Ovary (tissue), 10 donors: ENCODE measurements at places on chromosomes 2 and 18. TPM values are rescaled to one million over a fixed set of nuclear protein-coding genes. Genes with fewer than 3 reads are reported as not detected.

DNA sequence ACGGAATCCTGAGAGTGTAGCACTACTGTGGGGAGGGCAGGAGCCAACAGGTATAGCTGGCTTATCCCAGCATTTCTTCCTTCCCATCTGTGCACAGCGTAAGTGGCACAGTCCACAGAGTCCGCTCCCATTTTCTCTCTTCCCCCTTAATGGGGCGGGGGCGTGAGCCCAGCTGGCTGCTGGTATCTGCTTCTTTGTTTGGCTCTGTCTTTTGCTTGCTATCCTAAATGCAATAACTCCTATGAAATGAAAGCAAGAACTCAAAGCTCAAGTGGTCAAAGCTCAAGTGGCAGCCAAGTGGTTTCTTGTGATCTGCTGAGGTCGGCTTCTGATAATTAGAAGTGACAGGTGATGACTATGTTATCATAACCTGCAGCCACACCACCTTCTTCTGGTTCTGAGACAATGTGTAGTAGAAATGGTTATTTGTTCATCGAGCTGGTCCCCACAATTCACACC, 192.7 kb downstream of the PLCL1 start:
- H3K4me1 ChIP-seq, result peaks cover 3% of the 10 kb centered on the region
- no peak for DNase-seq
- H3K27me3 ChIP-seq, result no peaks in the 10 kb centered on the region
- H3K27ac ChIP-seq, result no peak overlapping the region

- no peaks in the 10 kb centered on the region for H3K4me1 ChIP-seq
- no peak for DNase-seq
- no peak overlapping the region for H3K4me3 ChIP-seq
- H3K27me3 ChIP-seq, result no peaks in the 10 kb centered on the region
- H3K27ac ChIP-seq, result no peak overlapping the region
Observed at GRCh38 chr18:80103231-80103630, 5.8 kb upstream of the ADNP2 start.

DNA sequence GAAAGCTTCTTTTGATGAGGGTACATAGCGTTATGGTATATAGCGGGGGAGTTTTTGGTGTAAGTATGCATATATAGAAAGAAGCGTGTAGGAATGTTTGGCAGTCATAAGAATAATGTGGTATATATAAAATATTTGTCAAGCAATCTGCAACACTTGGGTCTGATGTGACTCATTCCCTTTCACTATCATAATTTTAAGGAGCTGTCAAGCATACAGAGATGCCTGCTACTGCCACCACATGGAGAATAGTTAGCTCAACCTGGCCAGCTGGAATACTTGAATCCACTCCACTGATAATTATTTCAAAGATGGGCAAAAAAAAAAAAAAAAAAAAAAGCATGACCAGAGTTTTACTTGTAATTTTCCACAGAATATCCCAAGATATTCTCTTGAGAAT, 559.8 kb upstream of the REG3G start:
- no peaks in the 10 kb centered on the region for H3K36me3 ChIP-seq
- no peaks in the 10 kb centered on the region for H3K4me1 ChIP-seq
- no peak overlapping the region for H3K27ac ChIP-seq
- no peaks in the 10 kb centered on the region for H3K27me3 ChIP-seq
- H3K4me3 ChIP-seq, result no peak overlapping the region

GRCh38 chr2:37934591-37935513, 9.8 kb downstream of the RMDN2 start:
- DNase-seq, result no peak
- no peak overlapping the region for H3K4me3 ChIP-seq
- H3K4me1 ChIP-seq, result no peaks in the 10 kb centered on the region

DNA sequence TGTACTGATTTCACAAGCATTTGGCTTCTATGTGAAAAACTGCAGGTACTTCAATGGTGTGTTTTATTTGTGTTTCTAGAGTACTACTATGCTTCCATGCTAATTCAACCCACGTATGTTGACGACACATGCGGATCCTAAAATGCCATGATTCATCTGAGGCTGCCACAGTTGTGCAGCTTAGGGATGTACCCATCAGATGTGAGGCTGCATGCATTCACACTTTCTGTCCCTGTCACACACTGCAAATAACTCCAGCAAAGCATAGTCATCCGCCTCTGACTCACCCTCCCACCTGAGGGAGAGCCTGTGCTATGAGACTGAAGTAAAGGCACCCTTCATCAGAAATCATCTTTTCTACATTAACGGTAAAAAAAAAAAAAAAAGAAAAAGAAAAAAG, 22.1 kb upstream of the SERTAD2 start:
- no peaks in the 10 kb centered on the region for H3K27me3 ChIP-seq
- no peak overlapping the region for H3K4me3 ChIP-seq
- DNase-seq, result no peak
- H3K27ac ChIP-seq, result no peak overlapping the region
- no peaks in the 10 kb centered on the region for H3K4me1 ChIP-seq

KCNK3 gene
- 0.76 TPM for polyA plus RNA-seq

DNA sequence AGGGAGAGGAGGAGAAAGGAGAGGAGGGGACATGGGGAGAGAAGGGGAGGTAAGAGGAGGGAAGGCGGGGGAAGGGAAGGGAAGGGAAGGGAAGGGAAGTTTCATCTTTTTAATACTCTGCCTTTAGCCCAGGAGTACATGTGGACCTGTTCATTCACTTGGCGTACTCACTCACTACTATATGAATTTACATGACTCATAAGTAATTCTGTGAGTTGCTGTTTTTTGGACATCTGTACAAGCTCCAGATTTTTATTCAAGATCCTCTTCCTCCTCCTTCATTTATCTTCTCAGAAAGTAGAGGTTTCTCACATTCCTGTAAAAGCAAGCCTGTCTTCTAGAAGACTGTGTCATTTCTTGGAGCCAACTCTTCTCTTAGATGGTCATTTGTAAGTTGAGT, 84.6 kb downstream of the RDH14 start:
- no peaks in the 10 kb centered on the region for H3K36me3 ChIP-seq
- DNase-seq, result no peak
- peaks cover 3% of the 10 kb centered on the region for H3K4me1 ChIP-seq
- no peaks in the 10 kb centered on the region for H3K27me3 ChIP-seq
- H3K27ac ChIP-seq, result no peak overlapping the region

STAMBP gene
- 67.9 TPM for polyA plus RNA-seq

DNA sequence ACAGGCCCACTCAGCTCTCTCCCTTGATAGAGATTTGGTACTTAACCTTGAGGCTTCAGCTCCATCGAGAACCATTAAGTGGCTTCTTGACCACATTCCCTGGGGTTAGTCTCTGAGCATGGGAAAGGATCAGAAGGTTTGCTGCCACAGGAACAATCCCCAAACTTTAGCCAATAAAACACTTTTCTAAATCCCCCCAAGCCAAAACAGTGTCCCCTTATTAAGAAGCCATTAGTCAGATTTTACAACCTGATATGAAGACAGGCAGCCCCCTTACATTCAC, 37.7 kb upstream of the SLC8A1 start:
- no peaks in the 10 kb centered on the region for H3K36me3 ChIP-seq
- H3K27ac ChIP-seq, result no peak overlapping the region
- no peak for DNase-seq
- no peaks in the 10 kb centered on the region for H3K27me3 ChIP-seq
- H3K4me1 ChIP-seq, result no peaks in the 10 kb centered on the region

DNA sequence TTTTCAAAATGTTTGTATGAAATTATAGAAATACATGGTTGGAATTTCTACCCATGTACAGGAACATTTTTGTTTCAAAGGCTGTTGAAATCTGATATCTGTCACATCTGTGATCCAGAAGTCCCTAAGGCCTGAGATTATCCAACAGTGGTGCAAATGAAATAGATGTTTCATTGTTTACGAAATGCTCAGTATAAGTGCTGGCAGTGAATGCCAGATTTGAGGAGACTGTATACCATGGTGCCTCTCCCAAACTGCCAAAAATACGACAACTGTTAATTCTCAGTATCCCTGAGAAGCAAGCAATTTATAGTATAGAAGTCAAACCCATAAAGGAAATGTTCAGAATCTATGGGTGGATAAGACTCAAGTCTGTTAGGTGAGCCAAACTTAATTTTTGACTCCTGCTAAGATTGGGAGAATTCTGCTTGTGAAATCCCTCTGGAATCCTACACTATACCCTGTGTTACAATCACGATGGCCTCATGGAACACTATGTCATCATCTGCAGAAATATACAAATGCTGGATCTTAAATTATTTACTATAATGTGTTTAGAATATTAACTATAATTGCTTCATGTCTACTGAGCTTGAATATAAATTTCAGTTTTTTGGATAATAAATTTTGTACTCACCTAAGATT, 71.2 kb upstream of the DOCK10 start:
- H3K4me3 ChIP-seq, result no peak overlapping the region
- no peaks in the 10 kb centered on the region for H3K27me3 ChIP-seq
- no peak overlapping the region for H3K27ac ChIP-seq
- DNase-seq, result no peak
- H3K36me3 ChIP-seq, result no peaks in the 10 kb centered on the region

STPG4 gene
- polyA plus RNA-seq, result 0.17 TPM

DNA sequence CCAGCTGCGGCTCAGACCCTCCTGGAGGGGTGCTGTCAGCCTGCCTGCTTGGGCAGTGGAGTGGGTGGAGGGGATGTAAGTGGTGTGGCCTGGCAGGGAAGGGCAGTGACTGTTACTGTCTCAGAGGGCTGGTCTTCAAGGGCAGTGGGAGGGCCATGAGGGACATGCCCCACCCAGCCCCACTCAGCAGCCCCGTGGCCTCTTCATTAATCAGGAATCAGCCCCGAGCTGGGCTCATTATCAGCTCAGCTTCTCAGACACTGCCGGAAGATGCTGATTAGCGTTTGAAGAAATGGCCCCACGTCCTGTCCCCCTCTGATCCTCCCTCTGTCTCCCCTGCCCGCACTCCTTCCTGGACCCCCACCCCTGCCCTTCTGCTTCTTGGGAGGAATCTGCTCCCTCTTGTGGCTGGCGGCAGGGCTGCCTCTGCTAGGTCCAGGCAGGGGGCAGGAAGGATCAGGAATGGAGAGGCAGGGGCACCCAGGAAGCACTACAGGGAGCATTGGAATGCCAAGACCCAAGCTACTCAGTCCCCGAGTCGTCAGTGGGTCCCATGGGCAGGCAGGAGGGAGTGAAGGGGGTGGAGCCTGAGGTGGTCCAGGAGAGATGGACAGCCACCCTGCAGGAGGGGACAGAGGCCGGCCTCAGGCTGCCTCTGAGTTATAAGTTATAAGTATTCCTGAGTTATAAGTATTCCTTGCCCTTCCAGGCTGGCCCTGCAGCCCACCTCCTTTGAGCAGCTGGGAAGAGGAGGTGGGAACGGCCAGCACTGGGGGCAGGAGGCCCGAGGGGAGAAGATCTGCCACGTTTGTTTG, 7.0 kb downstream of the ASIC4 start:
- H3K4me3 ChIP-seq, result no peak overlapping the region
- no peak overlapping the region for H3K27ac ChIP-seq
- no peaks in the 10 kb centered on the region for H3K4me1 ChIP-seq
- no peaks in the 10 kb centered on the region for H3K27me3 ChIP-seq
- DNase-seq, result no peak

GRCh38 chr18:76713432-76713831, 108.9 kb upstream of the ZNF236 start:
- no peak for DNase-seq
- no peak overlapping the region for H3K4me3 ChIP-seq
- no peaks in the 10 kb centered on the region for H3K36me3 ChIP-seq
- no peaks in the 10 kb centered on the region for H3K27me3 ChIP-seq
- no peak overlapping the region for H3K27ac ChIP-seq
- H3K4me1 ChIP-seq, result peaks cover 3% of the 10 kb centered on the region

DNA sequence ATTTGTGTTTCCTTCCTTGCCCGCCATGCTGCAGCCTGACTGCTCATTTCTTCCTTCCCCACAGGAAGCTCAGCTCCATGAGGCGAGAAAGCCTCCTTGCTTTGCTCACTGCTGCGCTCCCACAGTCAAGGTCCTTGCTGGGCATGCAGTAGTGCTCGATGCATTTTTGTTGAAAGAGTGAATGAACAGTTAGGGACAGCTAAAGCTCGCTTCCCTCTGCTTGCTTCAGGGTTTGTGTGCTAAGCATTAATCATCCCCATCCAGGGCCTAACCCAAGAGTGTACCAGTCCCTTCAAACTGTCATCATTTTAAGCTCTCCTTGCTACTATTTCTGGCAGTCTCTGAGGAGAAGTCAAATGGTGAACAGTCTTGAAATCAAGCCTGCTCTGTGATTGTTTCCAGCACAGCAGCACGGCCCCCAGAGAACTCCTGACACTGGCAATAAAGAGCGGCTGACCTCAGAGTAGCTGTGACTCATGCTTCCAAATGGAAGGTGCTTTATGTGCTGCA, 171.7 kb upstream of the SOX11 start:
- H3K4me3 ChIP-seq, result no peak overlapping the region
- no peaks in the 10 kb centered on the region for H3K27me3 ChIP-seq
- no peak overlapping the region for H3K27ac ChIP-seq
- H3K36me3 ChIP-seq, result no peaks in the 10 kb centered on the region

GRCh38 chr2:28164280-28164801, 228.3 kb upstream of the FOSL2 start:
- no peak overlapping the region for H3K4me3 ChIP-seq
- H3K4me1 ChIP-seq, result peaks cover 14% of the 10 kb centered on the region
- H3K27me3 ChIP-seq, result no peaks in the 10 kb centered on the region
- no peaks in the 10 kb centered on the region for H3K36me3 ChIP-seq
- peak overlapping the region; percentile 16 for H3K27ac ChIP-seq

DNA sequence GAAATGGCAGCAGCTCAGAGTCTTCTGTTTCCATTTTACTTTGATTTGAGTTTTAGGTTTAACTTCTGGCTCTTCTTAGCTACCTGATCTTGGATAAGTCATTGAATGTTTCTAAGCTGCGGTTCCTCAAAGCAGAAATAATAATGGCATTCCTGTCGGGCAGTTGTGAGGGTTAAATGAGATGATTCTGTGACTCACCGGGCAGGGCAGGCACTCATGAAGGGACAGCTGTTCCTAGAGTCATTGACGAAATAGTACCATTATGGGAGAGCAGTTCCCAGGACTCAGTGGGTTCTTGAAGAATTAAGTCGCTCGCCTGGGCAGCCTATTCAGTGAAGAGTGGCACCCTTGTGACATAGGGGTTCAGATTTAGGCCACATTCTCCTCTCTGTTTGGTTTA, 10.3 kb downstream of the TRIB2 start:
- no peaks in the 10 kb centered on the region for H3K27me3 ChIP-seq
- H3K4me3 ChIP-seq, result no peak overlapping the region
- H3K36me3 ChIP-seq, result no peaks in the 10 kb centered on the region
- DNase-seq, result no peak
- peaks cover 30% of the 10 kb centered on the region for H3K4me1 ChIP-seq

DNA sequence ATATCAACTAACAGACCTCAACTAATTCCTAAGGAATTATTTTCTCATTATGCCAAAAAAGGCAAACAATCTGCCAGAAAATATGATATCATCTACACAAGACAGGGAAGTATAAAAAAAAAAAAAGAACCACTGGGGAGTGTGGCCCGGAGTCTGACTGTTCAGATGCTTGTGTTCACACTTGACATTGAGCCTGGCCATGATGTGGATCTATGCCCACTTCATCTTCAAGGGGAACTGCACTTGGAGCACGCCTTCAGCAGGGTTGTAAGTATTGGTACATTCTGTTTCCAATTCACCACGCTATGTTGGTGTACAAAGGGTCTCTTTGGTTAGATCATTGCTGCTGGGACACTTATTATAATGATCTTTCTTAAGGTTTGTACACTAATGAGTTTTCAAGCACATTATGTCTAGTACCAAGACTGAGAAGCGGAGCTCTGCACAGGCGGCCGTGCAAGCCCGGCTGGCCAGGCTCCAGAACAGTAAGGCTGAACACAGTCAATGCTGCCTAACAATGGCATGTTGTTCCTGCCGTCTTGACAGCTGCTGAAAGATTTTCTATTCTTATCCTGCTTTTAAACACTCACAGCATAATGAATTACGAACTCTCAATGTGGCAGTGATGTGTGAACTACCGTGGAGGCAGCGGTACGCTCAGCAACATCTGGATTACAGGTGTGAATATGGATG, 788.4 kb upstream of the SOX11 start:
- no peaks in the 10 kb centered on the region for H3K27me3 ChIP-seq
- no peak overlapping the region for H3K4me3 ChIP-seq
- no peaks in the 10 kb centered on the region for H3K36me3 ChIP-seq
- H3K27ac ChIP-seq, result no peak overlapping the region
- H3K4me1 ChIP-seq, result no peaks in the 10 kb centered on the region
- DNase-seq, result no peak
